ENCODE measurements at places on chromosomes 16 and 17.
A peak's percentile ranks its signal among the peaks of the same experiment; 100 is the strongest.

DNA sequence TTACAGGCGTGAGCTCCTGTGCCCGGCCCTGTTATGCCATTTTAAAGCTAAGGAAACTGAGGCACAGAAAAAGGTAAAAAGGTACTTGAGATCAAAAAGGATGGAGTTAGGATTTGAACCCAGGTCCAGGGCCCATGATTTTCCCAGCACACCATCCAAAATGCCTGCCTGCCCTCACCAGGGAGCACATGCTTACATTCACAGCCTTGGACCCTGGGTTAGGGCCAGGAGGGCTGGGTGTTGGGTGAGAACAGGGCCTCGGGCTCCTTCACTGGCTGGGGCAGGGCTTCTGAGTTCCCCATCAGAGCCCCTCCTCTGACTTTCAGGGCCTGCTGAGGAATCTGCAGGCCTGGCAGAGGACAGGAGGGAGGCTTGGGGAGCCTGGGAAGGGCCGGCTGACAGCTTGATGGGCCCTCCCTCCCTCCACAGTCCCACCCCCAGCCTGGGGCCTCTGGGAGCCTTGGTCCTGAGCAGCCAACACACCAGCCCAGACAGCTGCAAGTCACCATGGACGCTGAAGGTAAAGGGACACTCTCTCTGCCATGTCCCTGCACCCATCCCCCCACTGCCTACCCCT is at the start of gene QPRT:
TSS of gene QPRT (plus strand) at position 490 of the 577 bp plus-strand sequence. CDS start at position 508, 18 bp downstream.
- DNase-seq, result no peak

DNA sequence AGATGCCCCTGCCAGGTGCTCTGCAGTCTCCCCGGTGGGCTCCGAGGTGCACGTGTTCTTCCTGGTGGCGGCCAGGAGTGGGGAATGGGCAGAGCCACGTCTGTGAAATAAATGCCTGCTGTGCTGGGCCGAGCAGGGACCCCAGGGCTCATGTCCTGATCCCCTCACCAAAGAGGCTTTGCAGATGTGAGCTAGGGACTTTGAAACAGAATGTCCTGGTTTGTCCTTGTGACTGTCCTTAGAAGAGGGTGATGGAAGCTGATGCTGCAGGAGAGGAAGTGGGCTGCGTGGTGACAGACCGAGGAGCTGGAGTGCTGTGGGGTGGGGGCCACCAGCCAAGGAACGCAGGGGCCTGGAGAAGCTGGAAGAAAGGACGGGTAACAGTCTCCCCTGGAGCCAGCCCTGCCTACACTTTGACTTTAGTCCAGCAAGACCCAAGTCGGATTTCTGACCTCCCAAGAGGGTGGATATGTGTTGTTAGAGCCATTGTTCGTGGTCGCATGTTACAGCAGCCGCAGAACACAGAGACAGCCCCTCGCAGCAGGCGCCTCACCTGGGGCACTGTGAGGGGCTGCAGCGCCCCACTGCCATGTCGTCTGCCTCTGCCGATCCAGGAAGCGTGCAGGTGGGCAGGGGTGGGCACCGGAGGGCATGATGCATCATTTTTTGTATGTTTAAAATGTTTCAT is 217.9 kb upstream of the CIBAR2 start:
- DNase-seq, result no peak

GRCh38 chr17:65627891-65628643 is 66.6 kb upstream of the AXIN2 start:
- DNase-seq, result no peak

- DNase-seq, result peak; percentile 62
Observed at GRCh38 chr16:11100239-11100750, 155.7 kb downstream of the SOCS1 start.

GRCh38 chr16:81436386-81436785 is 8.2 kb upstream of the CMIP start:
- no peak for DNase-seq

GRCh38 chr16:68298907-68299561 is 11.7 kb downstream of the SLC7A6OS start:
- no peak for DNase-seq

GRCh38 chr16:20879175-20880040 is 20.8 kb downstream of the DCUN1D3 start:
- DNase-seq, result no peak

DNA sequence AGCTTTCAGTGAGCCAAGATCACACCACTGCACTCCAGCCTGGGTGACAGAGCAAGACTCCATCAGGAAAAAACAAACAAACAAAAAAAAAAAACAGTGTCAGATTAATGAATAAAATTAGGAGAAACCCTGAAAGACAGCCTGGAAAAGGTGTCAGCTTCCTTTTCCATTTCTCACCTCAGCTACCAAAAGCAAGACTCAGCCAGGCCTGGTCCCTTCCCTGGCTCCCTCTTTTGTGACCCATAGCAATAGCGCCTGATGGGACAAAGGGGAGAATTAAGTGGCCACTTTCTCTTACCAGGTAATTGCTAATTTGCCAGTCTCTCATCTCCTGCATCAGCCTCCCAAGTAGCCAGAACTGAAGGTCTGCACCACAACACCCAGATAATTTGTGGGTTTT is 3.9 kb upstream of the THRA start:
- DNase-seq, result no peak

GRCh38 chr17:72682605-72683004 is 409.9 kb downstream of the SLC39A11 start:
- DNase-seq, result no peak

DNA sequence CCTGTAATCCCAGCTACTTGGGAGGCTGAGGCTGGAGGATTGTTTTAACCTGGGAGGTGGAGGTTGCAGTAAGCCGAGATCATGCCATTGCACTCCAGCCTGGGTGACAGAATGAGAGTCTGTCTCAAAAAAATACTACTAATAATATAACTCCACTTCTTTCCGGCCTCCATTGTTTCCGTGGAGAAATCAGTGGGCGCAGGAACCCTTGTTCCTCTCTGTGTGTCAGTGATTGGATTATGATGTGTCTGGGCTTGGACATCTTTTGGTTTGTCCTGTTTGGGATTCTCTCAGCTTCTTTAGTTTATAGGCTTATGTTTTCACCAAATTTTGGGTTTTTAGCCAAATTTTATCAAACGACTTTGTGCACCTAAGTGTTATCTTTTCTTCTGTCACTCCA is 36.8 kb downstream of the ACSF3 start:
- DNase-seq, result no peak

DNA sequence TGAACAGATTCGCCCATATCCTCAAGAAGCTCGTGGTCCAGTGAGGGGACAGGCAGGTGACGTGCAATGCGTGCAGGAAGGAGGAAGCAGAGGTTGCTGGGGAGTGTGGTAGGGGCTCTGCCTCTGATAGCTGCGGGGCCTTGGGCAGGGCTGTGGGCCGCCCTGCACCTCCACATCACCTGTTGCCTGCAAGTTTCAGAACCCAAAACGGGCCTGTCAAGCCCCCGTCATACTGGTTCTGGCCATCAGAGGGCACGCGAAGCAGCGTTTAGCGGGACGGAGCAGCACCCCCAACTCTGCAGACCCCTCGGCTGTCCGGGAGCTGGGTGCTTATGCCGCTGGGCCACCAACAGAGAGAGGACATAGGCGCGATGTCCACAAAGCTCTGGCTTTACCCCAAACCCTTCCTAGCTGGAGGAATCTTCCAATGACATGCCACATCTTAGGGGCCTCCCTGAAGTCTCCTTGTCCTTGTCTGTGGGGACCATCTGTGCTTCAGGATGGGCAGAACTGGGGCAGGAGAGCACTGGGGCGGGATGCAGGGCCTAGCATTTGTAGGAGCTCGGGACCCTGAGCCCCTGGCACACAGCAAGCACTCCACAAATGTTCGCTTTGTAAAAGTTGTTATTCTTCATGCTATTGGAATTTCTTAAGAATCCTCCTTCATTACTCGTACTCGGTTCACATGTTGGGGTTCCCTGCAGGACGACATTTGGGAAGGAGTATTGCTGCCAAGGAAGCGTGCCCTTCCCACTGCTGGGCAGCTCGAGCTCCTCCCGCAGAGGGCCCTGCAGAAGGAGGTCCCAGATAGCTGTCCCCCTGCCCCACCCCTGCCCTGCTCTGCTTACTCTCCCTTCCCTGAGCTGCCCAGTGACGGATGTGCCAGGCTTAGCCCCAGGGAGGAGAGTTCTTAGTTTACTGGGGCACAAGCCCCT is 64.3 kb downstream of the CNGB1 start:
- no peak for DNase-seq

DNA sequence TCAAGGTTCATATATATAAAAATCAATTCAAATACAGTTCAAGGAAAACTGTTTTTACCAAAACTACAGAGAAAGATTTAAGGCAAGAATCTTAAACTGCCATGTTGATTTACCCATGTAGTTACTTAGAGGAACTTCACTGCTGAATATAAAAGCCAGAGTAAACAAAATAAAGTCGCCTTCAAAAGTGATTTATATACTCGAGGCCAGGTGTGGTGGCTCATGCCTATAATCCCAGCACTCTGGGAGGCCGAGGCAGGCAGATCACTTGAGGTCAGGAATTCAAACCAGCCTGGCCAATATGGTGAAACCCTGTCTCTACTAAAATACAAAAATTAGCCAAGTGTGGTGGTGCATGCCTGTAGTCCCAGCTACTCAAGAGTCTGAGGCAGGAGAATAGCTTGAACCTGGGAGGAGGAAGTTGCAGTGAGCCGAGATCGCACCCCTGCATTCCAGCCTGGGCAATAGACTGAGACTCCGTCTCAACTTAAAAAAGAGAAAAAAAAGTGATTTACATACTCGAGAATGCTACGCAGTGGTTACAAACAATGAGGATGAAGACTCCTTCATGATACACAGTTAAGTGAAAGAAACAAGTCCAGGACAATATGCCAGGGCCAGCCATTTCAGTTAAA is 54.1 kb upstream of the CNEP1R1 start:
- DNase-seq, result no peak

DNA sequence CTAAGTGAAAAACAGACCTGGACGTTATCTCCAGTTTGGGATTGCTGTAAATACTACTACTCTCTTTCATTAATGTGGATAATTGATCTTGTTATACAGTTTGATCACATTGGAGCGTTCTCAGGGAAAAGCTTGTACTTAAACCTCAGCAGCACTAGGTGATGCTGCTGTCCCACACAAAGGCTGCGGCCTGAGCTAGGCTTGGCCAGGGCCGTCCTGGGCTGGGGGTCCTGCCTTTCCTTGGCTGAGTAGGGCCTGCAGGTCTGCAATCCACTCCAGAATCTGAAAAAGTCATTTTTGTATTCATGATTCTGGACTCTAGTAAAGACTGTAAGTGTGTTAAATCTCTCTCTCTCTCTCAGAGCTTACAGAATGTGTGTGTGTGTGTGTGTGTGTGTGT is 23.7 kb upstream of the PMFBP1 start:
- DNase-seq, result no peak

GRCh38 chr17:48804936-48805411 is 12.1 kb downstream of the TTLL6 start:
- DNase-seq, result peak; percentile 30

GRCh38 chr16:2058420-2058819 is 10.6 kb downstream of the TSC2 start:
- no peak for DNase-seq

- no peak for DNase-seq
Observed at GRCh38 chr16:28930652-28931051, 1.1 kb upstream of the CD19 start.

GRCh38 chr16:85253084-85253941 is 141.0 kb upstream of the CIBAR2 start:
- peak; percentile 21 for DNase-seq

- DNase-seq, result no peak
Observed at GRCh38 chr16:73505577-73505976, 457.6 kb upstream of the ZFHX3 start.

DNA sequence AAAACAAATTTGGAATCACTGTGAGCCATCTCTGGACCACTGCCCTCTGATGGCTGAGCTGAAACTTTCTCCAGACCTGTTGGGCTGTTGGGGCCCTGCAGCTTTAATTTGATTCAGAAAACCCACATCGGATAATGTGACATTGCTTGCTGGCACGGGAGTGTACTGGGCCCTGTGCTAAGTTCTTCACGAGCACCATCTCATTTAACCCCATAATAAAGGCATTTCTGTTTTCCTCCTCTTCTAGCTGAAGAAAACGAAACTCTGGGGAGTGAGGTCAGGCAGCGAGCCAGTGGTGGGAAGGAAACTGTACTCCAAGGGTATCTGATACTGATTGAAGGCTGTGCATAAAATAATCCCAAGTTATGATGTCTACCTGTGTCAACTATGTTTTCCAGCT is 34.5 kb upstream of the TNRC6A start:
- no peak for DNase-seq

DNA sequence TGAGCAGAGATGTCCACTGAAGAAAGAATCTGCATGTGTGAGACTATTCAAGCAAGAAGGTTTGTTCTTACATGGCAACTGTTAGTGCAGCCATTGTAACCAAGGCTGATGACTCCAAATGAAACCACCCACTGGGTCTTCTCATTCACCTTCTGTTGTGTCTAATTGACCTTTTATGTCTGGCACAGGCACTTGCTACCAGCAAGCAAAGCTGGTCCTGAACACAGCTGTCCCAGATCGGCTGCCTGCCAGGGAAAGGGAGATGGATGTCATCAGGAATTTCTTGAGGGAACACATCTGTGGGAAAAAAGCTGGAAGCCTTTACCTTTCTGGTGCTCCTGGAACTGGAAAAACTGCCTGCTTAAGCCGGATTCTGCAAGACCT is 3.6 kb downstream of the CDC6 start:
- DNase-seq, result no peak

- DNase-seq, result no peak
Observed at GRCh38 chr17:60325730-60326524, 66.0 kb downstream of the USP32 start.

DNA sequence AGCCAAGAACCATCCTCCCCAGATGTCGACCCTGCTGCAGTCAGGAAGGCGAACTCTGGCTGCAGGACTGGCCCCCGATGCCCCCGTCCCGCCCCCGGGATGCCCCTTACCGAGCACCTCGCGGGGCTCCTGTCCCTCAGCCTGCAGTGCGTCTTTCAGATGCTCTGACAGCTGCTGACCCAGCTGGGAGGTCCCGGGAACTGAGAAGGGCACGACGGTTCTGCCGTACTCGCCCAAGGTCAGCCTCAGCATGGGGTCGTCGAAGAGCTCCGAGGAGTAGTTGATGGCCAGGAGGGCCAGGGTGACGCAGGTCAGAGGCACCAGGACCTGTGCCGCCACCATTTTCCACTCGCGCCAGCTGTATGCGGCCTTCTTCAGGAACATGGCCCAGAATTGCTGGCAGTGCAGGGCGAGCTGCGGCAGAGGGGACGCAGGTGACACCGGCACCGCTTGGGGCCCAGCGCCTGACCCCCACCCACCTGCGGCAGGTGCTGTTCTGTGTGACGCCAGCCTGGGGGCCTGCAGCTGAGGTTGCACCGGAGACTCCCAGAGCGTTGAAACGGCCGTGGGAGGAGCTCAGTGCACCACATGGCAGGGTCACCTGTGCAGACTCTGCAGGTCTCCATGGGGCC is 20.1 kb upstream of the RNPS1 start:
- DNase-seq, result no peak

GRCh38 chr16:81680444-81681275 is 98.4 kb upstream of the PLCG2 start:
- no peak for DNase-seq

GRCh38 chr16:58723109-58723508 is 11.0 kb downstream of the GOT2 start:
- DNase-seq, result no peak

DNA sequence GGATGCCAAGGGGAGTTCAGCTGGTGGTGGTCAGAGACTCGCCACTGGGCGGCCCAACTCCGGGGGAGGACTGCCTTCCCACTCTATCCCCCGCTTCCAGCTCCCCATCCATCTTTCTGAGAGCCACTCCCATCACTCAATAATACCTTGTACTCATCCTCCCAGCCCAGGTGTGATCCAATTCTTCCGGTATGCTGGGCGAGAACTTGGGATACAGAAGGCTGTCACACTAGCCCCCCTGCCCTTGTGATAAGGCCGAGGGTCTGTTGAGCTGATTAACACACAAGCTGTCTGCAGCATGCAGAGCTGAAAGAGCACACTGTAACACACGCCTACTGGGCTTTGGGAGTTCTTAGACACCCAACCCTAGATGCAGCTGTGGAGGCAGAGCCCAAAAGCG is 460.4 kb upstream of the EEF2KMT start:
- DNase-seq, result no peak

Measured in stimulated activated CD8-positive, alpha-beta memory T cell treated with anti-CD3 and anti-CD28 coated beads, Interleukin-15, amount 100 ng/mL, for 48 hours (primary cell).